ENCODE measurements at places on chromosomes 5 and 9.

DNA sequence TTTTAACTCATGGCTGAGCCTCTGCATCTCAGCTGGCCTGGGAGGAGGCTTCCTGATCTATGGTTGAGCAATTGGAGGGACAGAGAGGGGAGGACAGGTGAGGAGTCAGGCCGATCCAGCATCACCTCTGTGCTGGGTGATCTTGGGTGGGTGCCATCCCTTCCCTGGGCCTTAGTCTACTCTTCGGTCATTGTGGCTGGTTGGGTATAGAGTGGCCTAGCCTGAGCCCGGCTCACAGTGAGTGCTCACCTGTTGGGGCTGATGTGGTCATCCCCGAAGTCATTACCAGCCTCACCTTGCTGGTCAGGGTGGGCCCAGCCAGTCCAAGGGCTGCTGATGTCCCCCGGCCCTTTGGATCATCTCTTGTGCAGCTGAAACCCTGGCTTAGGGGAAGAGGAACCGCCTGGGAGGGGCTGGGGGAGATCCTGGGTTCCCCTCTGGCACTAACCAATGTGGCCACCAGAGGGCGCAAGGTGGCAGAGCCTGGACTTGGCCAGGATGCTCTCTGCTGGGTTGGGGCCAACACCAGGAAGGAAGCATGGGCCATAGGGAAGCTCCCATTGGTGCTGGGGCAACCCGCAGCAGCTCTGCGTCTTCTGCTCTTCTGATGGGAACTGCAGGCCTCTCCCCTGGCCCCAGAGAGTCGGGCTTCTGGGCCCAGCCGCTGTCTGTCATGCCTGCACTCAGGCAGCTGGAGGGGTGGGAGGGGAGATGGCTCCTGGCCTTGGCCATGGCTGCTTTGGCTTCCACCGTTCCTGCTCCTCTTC is 17.3 kb upstream of the ODF2 start:
- peak; percentile 75 for DNase-seq

GRCh38 chr9:105188746-105189145 is 55.7 kb upstream of the SLC44A1 start:
- no peak for DNase-seq

DNA sequence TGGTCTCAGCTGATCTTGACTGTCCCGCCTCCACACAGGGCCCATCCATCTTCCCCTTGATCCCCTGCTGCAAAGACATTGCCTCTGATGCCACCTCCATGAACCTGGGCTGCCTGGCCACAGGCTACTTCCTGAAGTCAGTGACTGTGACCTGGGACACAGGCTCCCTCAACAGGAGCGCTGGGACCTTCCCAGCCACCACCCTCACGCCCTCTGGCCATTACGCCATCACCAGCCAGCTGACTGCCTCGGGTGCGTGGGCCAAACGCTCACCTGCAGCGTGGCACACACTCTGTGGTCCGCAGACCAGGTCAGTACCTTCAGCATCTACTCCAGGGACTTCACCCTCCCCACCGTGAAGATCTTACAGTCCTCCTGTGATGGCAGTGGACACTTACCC is 71.9 kb downstream of the INSL6 start:
- no peak for DNase-seq

DNA sequence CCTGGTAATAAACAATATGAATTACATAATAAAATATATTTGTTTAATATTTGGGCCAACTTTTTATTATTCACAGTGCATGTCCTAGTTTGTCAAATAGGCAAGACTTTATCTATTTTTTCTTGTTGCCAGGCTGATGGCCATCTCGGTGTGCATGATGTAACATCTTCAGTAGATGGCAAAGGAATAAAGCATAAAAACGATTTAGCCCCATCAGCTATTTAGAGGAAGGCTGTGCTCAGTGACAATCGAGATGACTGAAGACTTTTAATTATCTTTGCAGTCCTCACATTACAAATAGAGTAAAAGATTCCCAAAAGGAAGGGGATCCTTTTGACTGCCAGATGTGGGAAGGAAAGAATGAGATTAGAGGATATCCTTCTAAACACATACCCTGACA is 358.5 kb downstream of the PTPRD start:
- DNase-seq = no peak

DNA sequence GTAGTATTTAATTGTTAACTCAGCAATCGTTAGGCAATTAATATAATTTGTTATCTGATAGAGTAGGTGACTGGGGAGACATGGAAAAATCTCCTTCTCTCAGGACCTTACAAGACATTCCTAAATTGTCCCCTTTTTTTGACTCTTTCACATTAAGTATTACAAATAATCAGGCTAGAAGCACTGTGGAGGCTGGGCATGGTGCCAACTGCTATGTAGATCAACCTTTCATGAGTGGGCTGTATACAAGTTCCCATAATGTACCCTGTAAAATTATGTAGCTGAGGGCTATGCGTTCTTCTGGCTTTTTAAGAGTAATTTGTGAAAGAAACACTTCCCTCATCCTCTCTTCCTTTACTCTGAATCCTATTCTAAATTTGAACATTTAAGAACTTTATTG is 140.2 kb downstream of the NFIB start:
- DNase-seq = no peak

- peak; percentile 93 for DNase-seq
Observed at GRCh38 chr9:129258124-129258822, 80.2 kb upstream of the IER5L start.

- peak; percentile 7 for DNase-seq
Observed at GRCh38 chr5:91556-92263, at the start of gene PLEKHG4B. Gene PLEKHG4B (plus strand): TSS chr5:92168. CDS start chr5:92232, 64 bp downstream.

GRCh38 chr5:173035904-173036707 is 20.0 kb upstream of the CREBRF start:
- peak; percentile 49 for DNase-seq

DNA sequence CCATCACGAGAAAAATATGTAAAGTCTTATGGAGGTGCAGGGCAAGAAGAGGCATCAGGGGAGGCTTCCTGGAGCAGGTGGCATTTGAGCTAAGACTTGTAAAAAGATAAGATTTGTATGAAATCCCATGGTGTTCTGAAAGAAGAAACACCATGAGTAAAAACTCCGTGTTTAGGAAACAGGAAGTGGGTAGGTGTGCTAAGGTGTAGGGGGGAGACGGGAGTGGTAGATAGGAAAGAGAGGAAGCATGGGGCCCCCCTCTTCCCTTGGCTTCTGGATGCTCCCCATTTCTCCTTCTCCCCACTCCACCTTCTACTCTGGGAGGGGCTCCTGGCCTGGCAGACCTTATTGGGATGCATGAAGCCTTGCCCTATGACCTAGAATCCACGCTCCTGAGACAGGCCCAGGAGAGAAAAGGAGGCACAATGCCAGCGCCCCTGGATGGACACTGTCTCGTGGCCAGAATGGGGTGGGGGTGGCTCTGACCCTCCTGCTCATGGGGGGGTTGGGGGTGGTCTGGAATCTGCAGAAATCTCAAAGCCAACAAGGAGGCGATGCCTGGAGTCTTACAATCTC is 103.6 kb downstream of the GTF3C4 start:
- DNase-seq = no peak

DNA sequence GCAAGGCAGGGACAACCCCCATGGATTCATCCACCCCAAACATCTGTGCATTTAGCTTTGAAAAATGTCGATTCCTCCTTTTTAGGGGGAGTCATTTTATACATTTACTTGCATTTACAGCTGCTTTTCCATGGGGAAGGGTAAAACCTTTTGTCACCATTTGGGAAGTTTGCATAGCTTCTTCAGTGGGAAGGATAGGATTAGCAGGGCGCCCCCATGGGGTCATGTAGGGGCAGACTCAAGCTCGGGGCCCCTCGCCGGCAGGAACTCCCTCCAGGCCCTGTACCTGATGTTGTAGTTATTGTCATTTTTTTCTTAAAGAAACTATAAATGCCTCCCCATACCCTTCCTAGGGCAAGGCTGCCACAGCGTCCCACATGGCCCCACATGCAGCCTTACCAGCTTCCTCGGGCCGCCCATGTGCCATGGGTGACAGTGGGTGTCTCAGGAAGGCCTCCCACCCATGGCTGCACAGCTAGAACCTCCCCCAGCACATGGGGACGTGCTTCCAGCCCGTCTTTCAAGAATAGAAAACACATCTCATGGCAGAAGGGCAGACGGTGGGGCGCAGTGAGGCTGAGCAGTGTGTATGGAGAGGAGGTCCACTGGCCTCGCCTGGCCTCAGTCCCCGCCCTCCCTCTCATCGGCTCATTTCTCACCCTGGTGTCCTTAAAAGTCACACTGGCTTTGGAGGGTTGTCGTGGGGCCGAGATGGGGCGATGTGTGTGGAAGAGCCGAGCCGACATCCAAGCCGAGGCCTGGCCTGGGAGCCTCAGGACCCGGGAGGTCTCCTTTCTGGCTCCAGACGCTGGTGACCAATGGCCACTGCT is 76.1 kb upstream of the OTULINL start:
- DNase-seq = no peak

DNA sequence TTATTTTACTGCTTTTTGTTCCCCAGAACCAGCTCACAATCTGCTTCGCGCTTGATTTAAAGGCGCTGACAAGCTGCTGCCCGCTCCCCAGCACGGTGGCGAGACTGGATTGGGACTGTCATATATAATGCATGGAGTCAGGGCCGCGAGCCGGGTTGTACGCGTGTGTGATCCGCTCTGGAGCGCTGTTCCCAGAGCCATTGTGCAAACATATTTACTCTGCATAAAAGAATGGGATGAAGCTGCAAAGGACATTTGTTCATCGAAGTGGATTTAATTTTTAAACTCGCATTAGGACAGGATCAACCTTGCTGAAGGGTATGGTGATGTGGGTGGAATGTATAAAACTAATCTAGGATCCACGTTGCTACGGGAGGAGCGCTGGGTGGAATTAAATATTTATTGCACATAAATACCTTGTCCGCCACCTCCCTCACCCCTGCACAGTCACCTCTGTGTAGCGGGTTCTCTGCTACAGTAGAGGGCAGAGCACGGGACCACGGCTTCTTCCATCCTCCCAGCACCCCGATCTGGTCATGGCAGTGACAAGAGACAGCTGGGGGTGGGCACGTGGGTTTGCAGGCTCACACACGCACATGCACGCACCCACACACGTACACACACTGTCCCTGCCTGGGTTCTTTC is 18.1 kb upstream of the FCN1 start:
- DNase-seq = no peak

GRCh38 chr9:96450613-96451528 is 902 bp downstream of the HABP4 start:
- DNase-seq = peak; percentile 19

GRCh38 chr9:96487949-96488348 is 38.0 kb downstream of the HABP4 start:
- no peak for DNase-seq

DNA sequence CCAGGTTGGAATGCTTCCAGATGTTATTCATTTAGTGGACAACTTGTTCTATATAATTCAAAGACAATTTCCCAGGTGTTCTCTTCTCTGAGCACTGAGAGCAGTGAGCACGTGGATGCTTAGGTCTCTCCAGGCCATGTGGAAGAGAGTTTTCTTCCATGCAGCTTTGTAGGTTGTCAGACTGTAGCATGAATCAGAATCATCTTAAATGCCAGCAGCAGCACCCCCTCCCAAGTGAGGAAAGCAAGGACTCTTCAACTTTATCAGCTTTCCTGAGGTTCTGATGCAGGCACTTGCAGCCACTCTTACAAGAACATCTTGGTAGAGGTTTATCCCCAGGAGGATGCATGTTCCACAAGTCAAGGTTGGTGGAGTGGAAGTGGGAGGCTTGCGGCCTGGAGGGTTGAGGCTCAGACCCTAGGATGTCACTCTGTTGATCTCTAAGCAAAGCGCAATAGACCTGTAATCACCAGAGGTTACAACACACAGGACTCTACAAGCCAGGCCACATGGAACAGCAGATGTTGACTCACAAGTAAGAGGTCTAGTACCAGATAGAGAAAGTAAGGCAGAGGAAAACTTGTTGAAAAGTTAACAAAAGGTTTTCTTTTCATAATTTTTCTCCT is 47.7 kb downstream of the UGCG start:
- DNase-seq = no peak

DNA sequence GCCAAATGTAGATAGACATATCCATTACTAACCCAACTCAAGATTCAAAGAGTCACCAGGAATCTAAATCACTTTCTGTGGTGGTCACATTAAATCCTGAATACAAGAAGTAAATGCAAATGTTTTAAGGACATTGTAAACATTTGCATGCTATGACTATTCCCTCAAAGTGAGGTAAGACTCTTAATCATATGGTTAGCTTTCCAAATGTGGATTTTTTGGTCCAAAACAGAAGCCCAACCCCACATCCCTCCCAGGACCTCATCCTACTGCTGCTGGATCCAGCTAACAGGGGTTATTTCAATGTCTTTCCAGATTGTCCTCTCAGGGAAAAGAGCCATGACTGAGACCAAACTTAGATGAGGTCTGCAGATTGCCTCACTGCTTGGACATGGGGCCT is 228.1 kb upstream of the PANK3 start:
- DNase-seq = no peak

DNA sequence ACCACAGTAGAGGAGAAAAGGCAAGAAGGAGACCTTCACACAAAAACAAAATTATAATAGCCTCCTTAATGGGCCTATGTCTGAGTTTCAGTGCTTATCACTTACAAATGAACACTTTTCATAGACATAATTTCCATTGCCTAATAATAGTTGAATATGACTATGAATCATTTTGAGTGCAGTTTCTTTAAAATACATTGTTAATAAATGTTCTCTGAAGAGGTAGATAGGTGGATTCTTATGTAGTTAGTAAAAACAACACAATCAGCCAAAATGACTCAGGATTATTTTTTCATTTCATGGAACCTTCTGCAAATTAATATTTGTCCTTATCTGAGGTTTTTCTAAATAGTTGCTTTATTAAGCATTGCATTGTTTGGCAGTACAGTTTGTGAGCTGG is 45.6 kb downstream of the DAPK1 start:
- DNase-seq = no peak

- no peak for DNase-seq
Observed at GRCh38 chr9:132894346-132894745, 15.6 kb downstream of the SPACA9 start.

- DNase-seq = no peak
Observed at GRCh38 chr9:31799953-31800609, 584.4 kb upstream of the ACO1 start.

DNA sequence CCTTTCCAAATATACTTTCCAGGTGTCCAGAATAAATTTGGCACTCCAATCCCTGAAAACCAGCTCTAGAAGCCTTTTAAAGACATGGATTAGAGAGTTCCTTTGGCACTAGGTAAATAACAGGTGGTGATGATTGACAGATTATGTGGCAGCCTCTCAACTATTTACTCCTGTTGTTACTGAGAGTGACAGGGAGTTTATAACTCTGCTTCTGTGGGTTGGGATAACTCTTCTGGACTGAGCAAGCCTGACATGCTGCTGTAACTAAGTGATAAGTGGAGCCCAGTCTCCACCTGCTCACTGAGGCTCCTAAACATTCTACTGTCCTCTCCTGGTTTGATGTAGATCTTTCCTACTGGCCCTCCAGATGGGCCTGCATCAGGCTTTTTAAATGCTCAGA is 693.2 kb upstream of the FTMT start:
- DNase-seq = no peak

- DNase-seq = no peak
Observed at GRCh38 chr5:2178528-2178927, 295.8 kb upstream of the IRX4 start.

DNA sequence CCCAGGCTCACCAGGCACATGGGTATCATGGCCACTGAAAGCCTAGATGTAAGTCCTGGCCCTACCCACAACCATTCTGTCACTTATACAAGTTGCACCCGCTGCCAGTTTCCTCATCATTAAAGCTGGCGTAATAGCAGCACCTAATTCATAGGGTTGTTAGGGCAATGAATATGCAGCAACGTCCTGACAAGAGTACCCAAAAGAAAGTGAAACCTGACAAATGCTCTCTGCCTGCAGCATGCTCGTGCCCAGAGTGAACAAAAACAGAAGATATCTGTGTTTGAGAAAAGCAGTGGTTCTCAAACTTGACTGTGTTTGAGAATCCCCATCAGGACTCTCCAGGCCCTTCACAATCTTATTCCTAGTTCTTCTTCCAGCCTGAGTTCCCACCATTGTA is 632.4 kb downstream of the SEMA5A start:
- DNase-seq = no peak

Measured in activated T-cell treated with anti-CD3 and anti-CD28 coated beads for 48 hours (primary cell).